ENCODE measurements at places on chromosomes 16 and 17.
A peak's percentile ranks its signal among the peaks of the same experiment; 100 is the strongest.

- DNase-seq, result no peak
Observed at GRCh38 chr16:53713403-53714204, 9.6 kb downstream of the FTO start.

GRCh38 chr16:13453938-13454553 is 465.9 kb upstream of the ERCC4 start:
- peak; percentile 28 for DNase-seq

GRCh38 chr16:87548046-87548445 is 54.3 kb upstream of the JPH3 start:
- no peak for DNase-seq

- no peak for DNase-seq
Observed at GRCh38 chr16:79599256-79599836, 1.2 kb downstream of the MAF start.

- DNase-seq, result no peak
Observed at GRCh38 chr16:14676633-14677032, 17.5 kb downstream of the PLA2G10 start.

GRCh38 chr17:5467416-5467815 is 1.4 kb downstream of the DHX33 start:
- DNase-seq, result no peak

GRCh38 chr16:82175627-82176026 is 5.6 kb upstream of the MPHOSPH6 start:
- no peak for DNase-seq

DNA sequence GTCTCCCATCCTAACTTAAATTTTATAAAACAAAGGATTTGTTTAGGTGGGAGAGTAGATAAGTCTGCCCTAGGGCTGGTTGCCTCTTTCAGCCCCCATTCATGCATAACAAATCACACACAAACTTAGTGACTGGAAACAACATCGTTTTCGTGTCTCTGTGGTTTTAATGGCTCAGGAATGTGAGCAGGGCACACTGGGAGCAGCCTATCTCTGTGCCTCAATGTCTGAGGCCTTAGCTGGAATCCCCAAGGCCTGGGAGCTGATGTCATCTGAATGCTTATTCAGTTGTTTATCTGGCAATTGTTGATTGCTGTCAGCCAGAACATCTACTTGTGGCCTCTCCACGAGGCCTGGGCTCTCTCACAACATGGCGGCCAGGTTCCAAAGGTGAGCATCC is 101.9 kb upstream of the HSBP1 start:
- no peak for DNase-seq

Measured in activated CD4-positive, alpha-beta T cell treated with anti-CD3 and anti-CD28 coated beads, Interleukin-2, amount 50 U/mL, for 48 hours (primary cell).